Stimulated activated CD4-positive, alpha-beta T cell treated with anti-CD3 and anti-CD28 coated beads, Interleukin-1b, Interleukin-23, amount 100 ng/mL, for 1 hour (primary cell): ENCODE measurements at places on chromosomes 7 and 10.

GRCh38 chr7:66883716-66884115 is 37.3 kb upstream of the TMEM248 start:
- no peak for DNase-seq

- DNase-seq, result no peak
Measured at GRCh38 chr10:60339757-60340156, 49.9 kb downstream of the ANK3 start.

DNA sequence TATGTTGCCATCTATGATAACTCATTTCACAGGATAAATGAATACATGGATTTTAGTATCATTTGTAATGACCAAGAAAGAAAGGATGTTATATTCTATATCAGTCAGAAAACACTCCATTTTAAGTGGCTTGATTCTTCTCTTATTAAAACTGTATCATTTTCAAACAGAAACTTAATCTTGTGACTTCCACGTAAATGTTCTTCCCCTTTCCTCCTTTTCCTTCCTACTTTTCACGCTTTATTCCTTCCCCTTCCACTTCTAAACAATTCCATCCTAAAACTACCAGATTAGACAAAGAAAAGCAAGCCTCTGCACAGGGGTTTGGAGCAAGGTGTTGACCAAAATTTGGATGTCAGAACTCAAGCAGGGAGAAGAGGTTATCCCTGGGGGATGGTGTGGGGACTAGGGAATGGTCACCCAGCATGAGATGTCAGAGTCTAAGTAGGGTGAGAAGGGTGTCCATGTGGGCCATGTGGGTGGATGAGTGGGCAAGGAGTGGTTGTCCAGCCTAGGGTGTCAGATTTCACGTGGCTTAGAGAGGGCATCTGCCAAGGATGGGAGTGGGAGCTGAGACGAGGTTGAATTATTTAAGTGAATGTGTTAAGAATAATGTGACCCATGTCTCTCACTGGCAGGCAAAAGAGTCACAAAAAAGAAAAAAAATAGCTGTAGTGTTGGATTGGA is 5.0 kb upstream of the GSAP start:
- DNase-seq, result no peak

DNA sequence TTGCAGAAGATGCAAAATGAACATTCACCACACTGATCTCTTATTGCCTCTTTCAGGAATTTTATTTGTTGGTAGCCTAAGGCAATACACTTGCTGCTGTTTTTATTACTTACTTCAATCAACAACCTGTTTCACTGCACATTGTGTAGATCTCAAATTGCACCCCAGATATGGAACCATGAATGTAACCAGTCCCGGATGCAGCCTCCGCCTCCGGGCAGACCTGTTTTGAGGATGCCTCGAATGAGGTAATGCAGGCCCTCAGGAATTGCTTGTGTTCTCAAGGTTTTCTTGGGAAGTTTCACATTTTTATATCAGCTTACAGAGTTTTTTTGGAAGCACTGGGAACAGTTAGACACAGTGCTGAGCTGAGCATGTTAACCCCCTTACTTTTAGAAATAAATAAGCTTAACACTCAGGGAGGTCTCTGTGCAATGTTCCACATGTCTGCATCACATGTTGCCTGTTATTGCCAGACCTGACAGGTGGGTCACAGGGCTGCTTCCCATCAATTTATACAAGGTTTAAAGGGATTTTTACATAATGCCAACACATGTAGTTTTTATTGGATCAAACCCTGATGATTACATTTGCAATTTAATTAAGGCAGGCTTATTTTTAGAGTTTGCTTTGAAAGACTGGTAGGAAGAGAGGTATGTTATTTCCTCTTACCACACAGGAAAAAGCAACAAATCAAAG is 193.1 kb upstream of the POM121L12 start:
- DNase-seq, result no peak
